ENCODE measurements at places on chromosomes 2 and 18.

- DNase-seq: no peak
Observed at GRCh38 chr2:74845217-74845751, 11.4 kb downstream of the HK2 start.

- no peak for DNase-seq
Observed at GRCh38 chr2:156242874-156243273, 89.6 kb downstream of the NR4A2 start.

- DNase-seq: no peak
Observed at GRCh38 chr2:206805887-206806607, 40.6 kb downstream of the FASTKD2 start.

DNA sequence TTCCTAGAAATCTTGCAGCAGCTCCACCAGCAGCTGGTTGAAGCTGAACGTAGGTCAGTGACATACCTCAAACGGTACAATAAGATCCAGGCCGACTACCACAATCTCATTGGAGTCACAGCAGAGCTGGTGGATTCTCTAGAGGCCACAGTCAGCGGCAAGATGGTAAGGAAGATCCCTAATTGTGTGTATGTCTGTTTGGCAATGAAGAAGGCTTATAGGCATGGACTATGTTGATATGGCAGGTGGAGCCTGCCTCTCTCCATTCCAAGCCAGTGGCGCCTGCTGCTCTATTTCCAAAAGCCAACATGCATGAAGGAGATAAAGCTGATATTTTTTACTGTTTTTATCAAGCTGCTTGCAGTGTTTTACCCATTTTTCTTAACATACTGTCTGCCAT lies 36.8 kb downstream of the ARMC9 start:
- no peak for DNase-seq

DNA sequence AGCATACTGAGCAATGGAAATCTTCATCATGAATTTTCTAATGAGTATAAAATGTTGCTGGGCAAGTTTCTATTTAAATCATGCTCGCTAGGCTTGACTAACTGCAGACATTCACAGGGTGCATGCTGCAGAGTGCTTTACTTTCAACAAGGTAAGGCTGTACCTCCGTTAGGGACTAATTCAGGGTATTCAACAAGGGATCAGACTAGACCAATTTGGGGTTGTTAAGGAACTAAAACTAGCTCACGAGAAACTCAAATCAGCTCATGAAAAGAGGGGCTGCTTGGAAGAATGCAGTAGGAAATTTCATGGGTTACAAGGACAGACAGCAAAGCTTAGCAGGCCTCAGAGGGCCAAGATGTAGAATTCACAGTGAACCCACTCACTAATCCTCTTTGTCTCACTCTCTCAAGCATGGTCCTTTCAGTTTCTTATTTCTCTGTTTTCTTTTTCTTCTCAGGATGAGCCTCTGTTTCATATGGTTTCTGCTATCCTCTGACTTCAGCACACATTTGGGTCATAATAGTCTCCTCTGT lies 2.2 kb downstream of the MYO3B start:
- no peak for DNase-seq

- peak; percentile 62 for DNase-seq
Observed at GRCh38 chr18:33577685-33578517, at the start of gene ASXL3. ASXL3 (plus strand) TSS chr18:33578219; CDS start chr18:33578632, 413 bp downstream.

DNA sequence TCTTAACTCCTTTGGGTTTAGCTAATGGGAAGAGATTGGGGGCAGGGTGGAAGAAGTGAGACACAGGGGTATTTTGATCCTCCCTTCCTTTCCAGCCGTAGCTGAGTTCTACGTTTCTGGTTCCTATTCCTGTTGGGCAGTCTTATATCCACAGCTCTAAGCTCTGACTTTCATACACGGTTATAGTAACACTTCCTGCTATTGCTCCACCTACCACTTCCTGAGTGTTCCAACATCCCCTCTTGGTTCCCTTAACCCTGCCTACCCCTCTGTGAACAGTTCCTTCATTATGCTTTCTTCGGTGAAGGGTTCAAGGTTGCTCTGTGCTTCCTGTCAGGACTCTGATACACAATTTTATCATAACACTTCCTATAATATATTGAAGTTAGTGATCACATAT lies 205.1 kb downstream of the DNAH7 start:
- DNase-seq: no peak

DNA sequence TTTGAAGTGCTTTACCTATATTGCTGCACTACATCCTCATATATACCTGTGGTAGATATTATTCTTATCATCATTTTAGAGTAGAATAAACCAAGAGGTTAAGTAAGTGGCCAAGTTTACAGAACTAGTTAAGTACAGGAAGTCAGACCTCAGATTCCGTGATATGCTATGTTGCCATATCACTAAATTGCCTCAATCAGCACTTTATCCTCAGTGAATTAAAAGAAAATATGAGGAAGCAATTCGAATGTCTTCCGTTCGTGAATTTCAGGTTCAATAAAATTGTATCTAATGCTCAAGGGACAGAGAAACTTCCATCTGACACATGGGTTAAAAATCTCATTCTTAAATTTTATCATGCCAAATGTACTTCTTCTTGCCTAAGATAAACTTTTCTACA lies 848.6 kb downstream of the CPS1 start:
- no peak for DNase-seq

DNA sequence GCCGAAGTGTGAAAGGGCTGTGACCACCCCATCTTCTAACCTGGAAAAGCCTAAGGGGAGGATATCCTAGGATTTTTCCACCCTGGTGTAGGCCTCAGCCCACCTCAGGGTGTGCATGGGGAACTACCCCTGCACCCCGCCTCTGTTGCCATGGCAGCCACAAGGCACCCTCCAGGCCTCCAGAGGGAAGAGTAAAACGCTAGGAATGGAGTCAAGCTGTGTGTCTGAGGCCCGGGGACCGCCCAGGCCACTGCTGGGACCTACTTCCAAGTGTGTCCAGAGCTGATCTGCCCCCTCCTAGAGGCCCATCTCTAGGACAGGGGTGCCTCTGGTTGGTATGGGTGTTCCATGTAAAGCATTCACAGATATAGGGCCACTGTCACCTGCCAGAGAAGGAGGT lies 86.7 kb downstream of the PLB1 start:
- no peak for DNase-seq

- DNase-seq: no peak
Observed at GRCh38 chr2:49780949-49781348, 626.6 kb upstream of the FSHR start.

DNA sequence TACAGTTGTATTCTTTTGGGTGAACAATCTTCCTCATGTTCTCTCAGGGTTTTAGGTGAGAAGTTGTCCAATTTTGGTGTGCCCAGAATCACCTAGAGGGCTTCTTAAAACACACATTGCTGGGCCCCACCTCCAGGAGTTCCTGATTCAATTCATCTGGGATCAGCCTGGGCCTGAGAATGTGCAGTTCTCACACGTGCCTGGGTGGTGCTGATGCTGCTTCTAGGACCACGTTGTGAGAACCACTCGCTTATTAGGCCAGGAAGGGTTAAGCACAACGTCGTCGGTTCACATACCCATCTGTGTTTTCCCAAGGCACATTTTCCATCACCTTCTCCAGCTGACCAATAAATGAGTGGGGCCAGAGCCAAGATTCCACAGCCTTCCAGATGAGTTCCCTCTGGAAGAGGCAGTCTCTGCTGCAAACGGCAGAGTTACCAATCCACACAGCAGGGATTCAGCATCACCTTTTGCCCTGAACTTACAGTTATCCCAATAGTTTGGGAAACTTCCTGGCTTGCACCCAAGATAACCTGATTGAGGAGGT lies 277.7 kb upstream of the HNRNPA3 start:
- no peak for DNase-seq

- no peak for DNase-seq
Observed at GRCh38 chr18:63150942-63151421, 168.6 kb downstream of the BCL2 start.

DNA sequence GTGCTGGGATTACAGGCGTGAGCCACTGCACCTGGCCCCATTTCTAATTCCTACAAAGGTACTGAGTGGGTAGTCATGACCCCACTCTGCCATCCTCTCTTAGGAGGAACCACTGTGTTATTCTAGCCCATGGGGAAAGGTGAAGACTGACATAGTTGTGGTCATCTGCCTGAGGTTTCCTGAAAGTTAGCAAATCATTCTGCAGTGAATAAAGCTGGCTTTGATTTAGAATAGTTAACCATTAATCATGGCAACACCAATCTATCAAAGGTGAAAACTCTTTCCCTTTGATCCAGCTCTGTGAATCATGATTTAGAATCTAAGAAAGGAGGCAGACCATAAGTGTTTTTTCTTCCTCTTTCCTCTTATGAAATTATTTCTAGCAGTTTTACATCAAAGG lies 50.8 kb downstream of the SUMO1 start:
- DNase-seq: no peak
